ENCODE measurements at places on chromosomes 7 and 10.

DNA sequence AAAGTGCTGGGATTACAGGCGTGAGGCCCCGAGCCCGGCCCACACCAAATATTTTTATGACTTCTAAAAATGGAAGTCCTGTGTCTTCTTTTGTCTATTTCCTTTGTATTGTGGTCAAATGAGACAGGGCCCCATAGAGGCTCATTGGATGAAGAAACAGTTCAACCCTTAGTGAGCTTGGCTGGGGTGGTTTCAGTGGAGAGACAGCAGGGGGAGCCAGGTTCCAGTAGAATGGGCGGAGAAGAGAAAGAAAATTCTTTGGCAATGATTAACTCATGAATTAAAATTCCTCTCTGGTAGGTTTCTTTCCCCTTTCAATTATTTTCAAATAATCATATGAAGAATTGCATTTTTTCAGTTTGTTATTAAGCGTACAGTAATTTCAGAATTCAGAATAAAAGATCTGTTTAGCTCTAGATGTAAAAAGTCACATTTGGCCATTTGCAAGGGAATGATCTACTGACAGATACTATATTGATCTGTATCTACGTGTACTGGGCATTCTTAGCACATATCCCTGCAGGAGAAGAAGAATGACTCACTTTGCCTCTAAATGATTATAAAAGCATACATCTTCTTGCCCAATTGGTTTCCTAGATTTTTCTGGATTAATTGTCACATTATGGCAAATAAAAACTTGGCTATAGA lies 43.2 kb downstream of the PNLIPRP3 start:
- peak; percentile 33 for DNase-seq

- DNase-seq = no peak
Measured at GRCh38 chr7:150389532-150389816, 10.3 kb downstream of the ZNF775 start.

DNA sequence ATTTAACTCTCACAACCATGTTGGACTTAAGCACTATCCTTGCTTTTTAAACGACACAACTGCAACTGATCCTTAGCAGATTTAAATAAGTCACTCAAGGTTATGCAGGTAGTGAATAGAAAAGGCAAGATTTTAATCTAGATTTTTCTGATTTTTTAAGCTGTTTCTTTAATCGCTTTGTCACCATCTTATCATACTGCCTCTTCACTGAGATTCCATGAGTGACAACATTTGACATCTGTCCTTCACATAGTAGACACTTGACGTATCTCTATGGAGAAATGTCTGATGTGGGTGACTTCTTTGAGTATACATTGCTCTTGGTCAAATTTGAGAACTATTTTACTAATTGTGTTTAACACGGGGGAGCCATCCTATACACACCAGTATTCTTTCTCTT lies 839.7 kb downstream of the GATA3 start:
- no peak for DNase-seq

GRCh38 chr10:1395025-1395480 lies 338.9 kb downstream of the WDR37 start:
- DNase-seq = no peak

- no peak for DNase-seq
Measured at GRCh38 chr10:71729161-71729636, 9.6 kb upstream of the C10orf105 start.

- DNase-seq = no peak
Measured at GRCh38 chr10:35705051-35705450, 63.0 kb upstream of the FZD8 start.

DNA sequence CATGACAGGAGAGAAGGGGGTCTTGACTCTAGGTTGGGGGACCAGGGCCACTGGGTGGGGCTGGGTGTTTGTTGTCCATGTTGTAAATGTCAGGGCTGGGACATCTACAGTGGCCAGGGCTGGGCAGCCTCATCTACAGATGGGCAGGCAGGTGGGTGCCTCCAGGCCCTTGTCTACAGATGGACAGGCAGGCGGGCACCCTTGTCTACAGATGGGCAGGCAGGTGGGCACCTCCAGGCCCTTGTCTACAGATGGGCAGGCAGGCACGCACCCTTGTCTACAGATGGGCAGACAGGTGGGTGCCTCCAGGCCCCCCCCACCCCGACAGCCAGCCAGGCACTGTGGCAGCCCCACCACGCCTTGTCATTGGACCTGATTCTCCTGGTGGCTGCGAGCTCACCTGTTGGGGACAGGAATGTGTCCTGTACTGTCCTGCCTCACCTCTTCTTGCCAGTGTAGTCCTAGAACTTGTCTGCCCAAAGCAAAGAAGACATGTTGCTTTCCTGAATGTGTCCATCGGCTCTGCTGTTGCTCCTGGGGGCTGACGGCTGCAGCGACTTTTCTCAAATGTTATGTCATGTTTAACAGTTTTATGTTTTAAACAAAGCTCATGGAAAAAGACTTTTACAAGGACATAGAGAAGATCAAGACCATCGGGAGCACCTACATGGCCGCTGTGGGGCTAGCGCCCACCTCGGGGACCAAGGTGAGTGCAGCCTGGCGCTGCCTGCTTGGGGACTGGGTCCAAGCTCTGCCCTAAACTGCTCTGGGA lies 129.9 kb downstream of the ADCY1 start:
- DNase-seq = no peak

GRCh38 chr7:25408012-25408687 lies 179.9 kb upstream of the NPVF start:
- no peak for DNase-seq

DNA sequence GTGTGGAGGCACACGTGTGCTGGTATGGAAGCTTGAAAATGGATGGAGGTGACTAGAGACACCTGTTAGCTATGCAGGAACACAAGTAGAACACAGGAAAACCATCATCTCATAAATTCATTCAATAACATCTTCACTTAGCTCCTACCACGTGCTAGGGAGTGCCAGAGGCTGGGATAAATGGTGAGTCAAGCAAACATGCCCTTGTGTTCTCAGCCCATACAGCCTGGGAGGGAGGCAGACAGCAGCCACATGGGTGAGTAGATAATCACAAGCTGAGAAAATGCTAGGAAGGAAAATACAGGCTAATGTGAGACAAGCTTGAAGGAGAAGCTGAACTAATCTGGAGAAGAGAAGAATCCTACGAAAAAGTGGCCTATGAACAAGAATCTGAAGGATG lies 468.0 kb upstream of the ZMIZ1 start:
- DNase-seq = no peak

DNA sequence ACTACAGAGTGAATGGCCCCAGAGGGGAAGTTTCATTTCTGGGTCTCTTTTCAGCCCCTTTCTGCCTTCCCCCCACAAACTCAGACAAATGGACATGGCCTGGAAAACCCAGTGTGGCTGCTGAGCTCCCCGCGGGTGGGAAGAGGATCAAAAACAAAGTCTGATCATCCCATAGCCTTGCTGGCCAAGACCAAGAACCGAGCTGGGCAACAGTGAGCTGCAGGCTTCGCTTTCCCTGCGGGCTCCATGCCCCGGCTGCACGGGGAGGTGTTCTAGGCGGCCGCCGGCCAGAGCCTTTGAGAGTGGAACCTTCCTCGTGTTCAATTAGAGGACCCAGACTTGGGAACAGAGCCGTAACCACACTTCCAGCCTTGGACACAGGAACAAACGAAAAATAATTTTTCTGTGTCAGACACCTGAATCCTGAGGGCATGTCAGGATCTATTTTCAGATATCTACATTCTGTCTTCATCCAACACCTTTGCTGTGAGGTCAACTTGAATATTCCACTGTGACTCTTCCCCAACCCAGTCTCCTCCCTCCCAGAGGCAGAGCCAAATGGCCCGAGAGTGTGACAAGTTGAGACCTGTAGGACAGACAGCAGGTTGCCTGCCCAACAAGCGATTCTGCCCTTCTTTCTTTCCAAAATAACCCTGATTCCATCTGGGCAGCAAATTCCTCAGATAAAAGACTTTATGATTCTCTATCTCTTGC lies 26.0 kb downstream of the WDR86 start:
- no peak for DNase-seq

GRCh38 chr7:35624299-35625186 lies 70.4 kb downstream of the HERPUD2 start:
- DNase-seq = peak; percentile 23

- DNase-seq = no peak
Measured at GRCh38 chr10:130300608-130301020, 164.4 kb downstream of the GLRX3 start.

DNA sequence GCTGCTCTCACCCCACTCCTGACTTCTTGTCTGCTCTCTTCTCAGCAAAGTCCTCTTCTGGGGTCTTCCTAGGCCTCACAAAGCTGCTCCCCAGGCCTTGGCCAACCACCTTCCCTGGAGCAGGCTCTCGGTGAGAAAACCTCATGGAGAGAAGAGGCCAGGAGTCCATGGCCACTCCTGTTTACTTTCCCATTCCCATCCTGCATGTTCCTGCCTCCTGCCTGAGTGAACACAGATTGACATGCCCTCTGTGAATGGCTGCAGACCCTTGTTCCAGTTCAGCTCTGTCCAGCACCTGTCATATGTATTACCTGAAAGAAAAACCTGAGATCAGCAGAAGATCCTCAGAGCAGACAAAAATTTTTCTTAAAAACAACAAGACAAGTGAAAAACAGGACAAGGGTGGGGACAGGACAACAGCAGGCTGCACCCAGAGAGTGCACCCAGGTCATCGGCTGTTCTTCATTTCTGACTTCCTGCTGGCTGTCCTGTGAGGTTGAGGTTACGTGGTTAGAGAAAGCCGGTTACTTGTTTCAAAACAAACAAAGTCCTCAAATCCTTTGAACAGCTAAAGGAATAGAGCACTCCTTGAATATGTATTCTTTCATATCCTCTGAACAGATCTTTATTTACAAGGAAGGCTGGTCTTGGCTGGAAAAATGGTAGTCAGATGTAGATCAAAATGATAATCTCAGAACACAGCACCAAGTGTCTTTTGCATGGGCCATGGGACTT lies 34.0 kb upstream of the DLD start:
- no peak for DNase-seq

DNA sequence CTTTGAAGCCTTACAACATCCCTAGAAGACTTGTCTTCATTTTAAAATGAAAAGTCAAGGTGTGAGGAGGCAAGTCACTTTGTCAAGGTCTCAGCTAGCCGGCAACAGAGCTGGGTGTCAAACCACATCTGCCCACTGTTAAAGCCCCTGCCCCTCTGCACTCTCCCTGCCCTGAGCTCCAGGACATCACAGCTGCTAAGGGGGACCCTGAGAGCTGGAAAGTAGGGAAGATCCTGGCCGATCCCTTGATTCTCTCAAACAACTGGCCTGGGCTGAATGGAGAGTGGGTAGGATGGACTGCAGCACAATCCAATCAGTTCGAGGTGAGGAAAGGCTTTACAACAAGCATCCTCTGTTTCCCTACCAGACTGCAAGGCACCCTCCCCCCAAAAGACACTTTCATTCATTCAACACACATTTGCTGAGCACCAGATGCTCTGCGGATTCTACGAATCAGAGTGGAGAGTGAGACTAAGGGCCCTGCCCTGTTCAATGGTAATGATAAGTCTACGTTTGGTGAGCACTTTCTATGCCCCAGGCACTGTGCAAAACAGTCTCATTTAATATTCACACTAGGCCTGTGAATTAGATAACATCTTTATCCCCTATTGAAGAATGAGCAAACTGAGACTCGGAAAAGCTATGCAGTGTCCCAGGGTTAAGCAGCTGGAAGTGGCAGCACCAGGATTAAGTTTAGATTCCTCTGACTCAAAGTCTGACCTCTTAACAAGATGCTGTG lies 148.1 kb downstream of the HERPUD2 start:
- DNase-seq = no peak

DNA sequence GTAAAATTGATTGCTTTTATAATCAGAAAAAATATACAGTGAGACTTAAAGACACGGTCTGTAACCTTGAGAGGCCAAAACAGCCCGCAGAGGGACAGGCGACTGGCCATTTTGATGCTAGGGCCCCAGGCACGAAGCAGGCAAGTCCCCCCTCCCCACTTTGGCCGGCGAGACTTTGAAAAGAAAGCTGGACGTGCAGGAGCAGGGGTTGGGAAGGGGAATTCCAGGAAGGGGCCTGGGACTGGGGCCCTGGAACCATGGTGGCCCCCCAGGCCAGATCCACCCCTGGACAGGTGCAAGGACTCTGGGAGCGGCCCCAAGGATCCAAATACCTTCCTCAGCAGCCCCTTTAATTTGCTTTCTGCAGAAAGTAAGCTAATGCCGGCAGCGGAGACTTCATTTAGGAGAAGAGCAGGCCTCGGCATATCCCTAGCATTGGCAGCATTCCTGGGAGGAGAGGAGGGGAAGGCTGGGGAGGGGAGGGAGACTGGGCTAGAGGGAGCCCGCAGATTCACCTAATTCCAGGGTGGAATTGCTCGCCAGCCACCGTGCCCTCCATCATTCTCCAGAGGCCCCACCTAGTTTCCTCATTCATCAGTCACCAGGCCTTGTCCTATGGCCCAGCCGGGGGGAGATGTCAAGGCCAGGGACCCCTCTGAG lies 24.9 kb upstream of the TNRC18 start:
- DNase-seq = no peak

- DNase-seq = no peak
Measured at GRCh38 chr7:123437447-123437995, 96.9 kb downstream of the IQUB start.

DNA sequence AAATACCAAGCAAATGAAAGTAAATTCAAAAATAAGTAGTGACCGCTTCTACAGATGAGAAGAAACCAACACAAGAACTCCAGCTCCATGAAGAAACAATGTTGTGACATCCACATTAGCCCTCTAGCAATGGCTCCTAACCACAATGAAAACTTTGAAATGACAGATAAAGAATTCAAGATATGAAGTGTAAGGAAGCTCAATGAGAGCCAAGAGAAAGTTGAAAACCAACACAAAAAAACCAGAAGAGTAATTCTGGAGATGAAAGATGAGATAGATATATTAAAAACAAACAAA lies 68.2 kb upstream of the DDC start:
- no peak for DNase-seq

DNA sequence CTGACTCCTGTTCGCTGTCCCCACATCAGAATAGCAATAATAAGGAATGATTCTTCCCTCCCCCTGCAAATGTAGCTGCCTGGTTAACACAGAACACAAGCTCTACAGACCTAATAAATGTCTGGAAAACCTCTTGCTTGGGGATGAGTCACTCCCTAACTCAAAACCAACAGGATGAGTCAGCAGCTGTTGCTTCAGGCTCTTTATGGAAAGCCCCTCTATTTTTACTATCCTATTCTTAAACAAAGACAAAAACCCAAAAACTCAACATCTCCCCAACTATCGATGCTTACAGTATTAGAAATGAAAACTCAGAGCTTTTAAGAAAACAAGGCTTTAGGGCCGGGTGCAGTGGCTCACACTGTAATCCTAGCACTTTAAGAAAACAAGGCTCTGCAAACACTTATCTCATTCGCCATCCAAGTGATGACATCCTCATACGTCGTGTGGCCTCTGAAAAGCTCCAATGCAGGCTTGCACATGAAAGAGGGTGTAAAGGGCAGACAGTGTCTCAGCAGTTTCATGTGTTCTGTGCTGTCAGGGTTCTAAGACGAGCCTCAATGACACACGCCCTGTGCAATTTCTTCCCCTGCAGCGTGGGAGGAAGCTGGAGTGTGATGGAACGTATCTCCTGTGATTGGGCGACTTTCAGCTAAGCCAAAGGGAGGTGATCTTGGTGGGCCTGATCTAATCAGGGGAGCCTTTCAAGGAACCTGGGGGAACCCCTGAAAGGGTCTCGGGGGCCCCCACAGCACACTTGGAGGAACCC lies 70.1 kb downstream of the AMZ1 start:
- DNase-seq = peak; percentile 88

Data from HCT116 (cell line).